ENCODE measurements at places on chromosomes 13 and 19. TPM values are rescaled to one million over a fixed set of nuclear protein-coding genes. Genes with fewer than 3 reads are reported as not detected.

ZFP36 gene
- total RNA-seq: 70.8 TPM

LILRA2 gene
- total RNA-seq: not detected

LILRB1 gene
- total RNA-seq: not detected

DNA sequence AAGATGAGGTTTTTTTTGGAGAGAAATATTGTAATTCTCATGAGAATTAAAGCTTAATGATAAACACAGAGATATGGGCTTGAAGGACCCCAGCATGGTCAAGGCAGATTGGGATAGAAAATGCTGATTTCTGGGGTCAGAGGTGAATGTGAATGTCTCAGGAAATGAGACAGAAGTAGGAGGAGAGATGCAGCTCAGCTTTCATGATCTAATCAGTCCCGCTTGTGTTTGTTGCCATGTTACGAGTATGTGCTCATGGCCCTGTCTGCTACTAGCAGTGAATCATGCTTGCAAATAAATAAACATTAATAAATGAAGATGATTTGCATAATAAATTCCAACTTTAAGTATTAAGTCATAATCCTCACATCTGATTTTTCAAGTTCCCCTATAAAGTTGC, 23.0 kb upstream of the NDFIP2 start:
- no peak for DNase-seq

- peak; percentile 38 for DNase-seq
Measured at GRCh38 chr19:5487222-5487621, 32.0 kb downstream of the ZNRF4 start.

- no peak for DNase-seq
Measured at GRCh38 chr13:46176756-46177155, 5.2 kb downstream of the LCP1 start.

DNA sequence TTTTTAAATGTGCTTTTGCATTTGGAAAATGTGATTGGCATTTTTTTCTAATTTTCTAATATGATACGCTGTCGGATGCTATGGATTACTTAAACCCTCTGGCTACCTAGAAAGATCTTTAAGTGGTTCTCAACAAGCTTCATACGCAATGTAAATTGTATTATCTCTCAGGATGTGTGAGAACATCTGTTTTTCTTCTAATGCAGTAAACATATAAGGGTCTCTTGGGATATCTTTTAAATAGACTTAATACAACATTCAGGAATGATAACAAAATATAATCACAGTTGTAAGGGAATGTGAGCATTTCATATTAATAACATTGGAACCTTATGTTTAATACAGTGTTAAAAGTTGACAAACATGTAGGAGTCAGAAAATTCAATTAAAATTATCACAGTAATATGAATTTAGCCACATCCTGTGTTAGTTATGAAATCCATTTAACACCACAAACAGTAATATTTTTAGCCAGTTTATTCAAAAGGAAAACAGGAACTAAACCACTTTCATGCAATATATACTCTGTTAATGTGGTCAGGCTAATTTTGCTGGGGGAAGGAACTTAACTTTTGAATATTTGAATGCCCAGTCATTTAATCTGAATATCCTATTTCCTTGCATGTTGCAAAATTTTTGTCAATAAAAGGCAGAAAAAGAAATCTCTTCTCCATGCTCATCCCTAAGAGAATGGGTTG, 15.0 kb upstream of the ALOX5AP start:
- DNase-seq: no peak

Data from Calu3 (cell line).